ENCODE measurements at places on chromosomes 2 and 18.
A peak's percentile ranks its signal among the peaks of the same experiment; 100 is the strongest.

DNA sequence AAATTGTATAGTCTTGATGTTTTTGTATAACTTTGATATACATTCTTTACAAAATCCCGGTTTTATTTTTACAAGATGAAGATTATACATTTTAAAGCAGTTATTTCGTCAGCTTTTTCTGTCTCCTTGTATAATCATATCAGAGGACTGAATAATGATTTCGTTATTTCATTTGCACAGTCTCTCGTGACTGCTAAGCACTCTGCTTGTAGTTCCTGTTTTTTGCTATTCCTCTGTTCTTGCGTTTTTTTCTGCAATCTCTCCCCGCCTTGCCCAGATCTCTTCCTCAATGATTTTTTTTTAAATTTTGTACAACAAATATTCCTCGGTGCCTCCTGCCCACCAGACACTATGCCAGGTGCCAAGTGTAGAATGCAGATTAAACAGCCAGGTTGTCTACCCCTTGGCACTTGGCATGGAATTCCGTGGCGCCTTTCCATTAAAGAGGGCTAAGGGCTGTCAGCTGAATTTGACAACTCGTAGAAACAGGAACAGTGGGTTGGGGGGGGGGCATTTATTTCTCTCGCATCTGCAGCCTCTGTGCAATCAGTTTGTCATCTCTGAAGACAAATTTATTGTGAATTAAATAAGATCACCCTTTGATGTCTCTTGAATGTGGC, 69.6 kb downstream of the KLHL29 start:
- no peak for DNase-seq

- DNase-seq, result no peak
These were observed 58.4 kb upstream of the EML4 start for GRCh38 chr2:42110641-42111322.

DNA sequence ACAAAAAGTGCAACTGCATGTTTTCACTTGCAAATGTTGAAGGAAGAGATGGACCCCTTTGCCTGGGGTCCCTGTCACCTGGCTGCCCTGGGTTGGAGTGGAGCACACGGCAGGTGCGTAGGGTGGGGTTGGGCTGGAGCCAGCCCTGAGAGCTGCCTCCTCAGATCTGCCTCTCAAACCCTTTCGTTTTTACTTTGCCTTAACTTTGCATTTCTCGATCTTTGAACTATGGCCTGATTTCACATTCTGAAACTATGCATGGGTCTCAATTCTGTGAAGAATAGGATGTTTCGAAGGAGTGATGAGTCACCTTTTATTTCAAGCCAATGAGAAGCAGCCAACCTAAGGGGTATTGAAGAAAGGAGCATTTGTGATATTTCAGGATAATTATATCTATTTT, 132.8 kb downstream of the ACOXL start:
- no peak for DNase-seq

DNA sequence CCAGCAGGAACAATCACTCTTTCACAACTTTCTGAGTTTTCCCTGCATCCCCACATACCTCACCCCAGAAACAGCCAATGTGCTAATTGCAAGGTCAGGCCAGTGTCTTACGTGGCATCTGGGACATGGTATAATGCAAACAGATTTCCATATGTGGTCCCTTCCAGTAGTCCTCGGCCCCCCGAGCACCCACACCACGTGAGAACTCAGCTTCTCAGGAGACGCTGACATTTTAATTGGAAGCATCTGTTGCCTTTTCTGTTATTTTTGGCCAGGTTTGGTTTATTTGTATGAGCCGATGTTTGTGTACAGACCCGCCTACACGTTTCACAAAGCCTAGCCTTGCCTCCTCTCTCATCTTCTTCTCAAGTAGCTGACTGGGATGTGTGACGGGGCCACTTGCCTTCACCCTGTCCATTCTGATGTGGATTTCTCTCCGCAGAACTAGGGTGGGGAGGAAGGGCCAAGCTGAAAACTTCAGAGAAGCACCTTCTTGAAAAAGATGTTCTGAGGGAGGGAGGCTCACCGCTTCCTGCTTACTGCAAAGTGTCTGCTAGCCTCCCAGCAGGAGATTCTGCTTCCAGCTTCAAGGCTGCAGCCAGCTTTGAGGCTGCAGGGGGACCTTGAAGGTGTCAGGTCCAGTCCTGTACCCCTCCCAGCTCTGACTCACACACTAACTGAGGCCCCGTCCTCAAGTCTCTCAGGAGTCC, 109.6 kb upstream of the SLC14A2 start:
- DNase-seq, result no peak

- no peak for DNase-seq
These were observed 3.5 kb upstream of the IGFBP5 start for GRCh38 chr2:216698895-216699294.

DNA sequence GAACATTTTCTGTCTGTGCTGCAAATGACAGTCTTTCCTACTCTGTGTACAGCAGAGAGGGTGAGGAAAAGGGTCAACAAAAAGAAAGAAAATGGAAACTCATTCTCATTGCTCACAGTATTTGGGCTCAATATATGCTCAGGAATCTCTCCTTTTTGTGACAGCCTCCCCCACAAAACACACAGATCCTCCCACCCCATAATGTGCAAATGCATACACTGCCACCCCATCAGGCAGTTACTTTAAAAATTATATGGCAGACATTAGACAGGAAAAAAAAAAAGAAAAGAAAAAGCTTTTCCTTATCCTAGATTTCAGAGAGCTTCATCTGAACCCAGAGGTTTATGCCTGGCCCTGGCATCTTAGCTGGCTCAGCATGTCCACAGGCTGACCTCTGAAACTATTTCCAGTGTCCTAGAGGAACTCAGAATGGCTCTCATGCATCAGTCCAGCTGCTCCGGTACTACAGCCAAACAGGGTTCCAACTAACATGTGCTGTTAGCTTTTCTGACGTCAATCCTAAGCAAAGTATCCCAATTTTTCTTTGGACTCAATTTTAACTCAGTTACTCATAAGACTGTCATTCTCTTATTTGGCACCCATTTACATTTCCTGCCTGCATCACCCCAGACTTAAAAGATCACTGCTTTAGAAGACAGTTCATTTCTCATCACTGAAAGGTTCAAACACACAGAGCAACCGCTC, 105.9 kb downstream of the RBMS1 start:
- peak; percentile 60 for DNase-seq

GRCh38 chr18:59712311-59712710, 15.1 kb upstream of the CCBE1 start:
- DNase-seq, result no peak

DNA sequence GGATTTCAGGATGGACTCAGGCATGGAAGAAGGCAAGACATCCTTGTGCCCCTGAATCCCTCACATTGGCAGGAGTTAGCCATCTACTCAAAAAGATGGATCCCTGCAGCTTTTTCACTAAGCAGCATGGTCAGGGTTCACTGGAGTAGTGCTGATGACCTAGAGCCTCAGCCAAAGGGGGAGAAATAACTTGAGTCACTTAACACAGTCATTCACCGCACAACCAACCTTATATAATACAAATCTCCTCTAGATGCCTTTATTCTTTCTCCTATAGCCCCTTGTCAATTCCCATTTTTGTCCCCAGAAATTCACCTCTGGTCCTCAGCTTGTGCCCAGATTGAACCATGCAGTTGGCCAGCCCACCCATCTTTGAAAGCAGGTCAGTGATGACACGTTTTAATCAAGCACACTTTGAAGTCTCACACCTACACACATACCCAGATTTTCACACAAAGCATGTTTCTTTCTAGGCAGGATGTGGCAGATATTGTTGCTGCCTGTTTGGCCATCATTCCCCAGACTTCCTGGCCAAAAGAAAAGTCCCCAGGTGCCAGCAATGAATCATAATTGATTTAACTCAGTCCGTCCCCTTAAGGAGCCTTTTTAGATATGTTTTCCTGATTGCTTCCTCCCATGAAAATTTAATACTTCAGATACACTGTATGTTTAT, 84.2 kb downstream of the LBH start:
- no peak for DNase-seq

GRCh38 chr2:189579585-189580186, 900 bp downstream of the SLC40A1 start:
- no peak for DNase-seq

DNA sequence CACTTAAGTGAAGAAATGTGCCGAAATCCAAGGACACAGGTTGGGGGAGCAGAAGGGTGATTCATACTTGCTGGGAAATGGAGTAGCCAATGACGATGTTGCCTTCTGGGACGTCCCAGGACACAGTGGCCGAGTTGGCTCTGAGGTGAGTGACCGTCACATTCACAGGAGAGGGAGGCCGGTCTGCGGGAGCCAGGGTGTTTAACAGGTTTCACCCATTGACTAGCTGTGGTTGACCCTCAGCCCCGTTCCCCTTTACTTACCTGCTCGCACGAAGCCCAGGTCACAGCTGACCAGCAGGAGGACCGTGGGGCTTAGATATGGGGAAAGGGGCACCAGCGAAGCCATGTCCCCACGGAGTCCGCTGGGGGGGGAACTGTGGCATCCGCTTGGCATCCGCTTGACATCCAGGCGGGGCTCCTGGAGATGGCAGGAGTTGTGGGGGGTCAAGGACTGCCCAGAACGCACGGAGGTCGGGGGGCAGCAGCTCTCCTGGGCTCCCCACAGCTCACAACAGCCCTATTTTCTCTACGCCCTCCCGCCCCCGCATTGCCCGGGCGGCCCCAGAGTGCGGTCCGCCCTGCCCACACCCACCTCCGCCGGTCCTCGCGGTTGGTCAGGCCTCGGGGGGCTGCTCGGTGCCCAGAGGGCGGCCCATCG, 586 bp downstream of the FNDC4 start:
- peak; percentile 39 for DNase-seq

GRCh38 chr18:77905449-77906055, 655.9 kb downstream of the GALR1 start:
- no peak for DNase-seq

DNA sequence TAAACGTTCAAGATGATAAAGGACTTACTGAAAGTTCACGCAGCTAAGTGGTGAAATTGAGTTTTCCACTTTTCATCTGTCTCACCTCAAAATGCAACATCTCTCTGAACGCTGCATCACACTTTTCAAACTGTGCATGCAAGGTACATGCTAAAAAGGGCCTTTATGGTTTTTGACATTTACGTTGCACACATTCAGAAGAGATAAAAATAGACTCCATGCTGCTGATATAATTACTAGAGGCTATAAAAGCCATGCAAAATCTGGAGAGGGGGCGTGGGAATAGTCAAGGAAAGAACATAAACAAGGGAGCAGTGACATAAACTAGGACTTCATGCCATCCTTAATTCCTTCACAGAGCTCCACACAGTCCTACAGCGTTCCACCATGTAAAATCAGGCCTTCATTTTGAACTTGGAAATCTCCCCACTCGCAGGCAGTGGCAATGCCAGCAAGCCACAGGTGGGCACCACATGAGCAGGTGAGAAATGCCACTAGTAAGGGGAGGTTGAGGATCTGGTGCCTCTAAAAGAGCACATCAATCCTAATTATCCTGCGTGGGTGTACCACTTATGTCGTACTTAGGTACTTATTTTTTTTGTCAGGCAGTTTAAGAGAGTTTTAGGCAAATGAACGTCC, 71.4 kb downstream of the ZEB2 start:
- no peak for DNase-seq

GRCh38 chr2:8543383-8544170, 138.3 kb upstream of the ID2 start:
- DNase-seq, result peak; percentile 47

GRCh38 chr2:33090553-33091134, 143.9 kb downstream of the LTBP1 start:
- no peak for DNase-seq

GRCh38 chr2:41896186-41896846, 151.5 kb upstream of the PKDCC start:
- DNase-seq, result no peak

GRCh38 chr18:76491473-76491775, 3.6 kb downstream of the ZNF516 start:
- DNase-seq, result no peak

- no peak for DNase-seq
These were observed 83.2 kb downstream of the THNSL2 start for GRCh38 chr2:88253375-88253774.

DNA sequence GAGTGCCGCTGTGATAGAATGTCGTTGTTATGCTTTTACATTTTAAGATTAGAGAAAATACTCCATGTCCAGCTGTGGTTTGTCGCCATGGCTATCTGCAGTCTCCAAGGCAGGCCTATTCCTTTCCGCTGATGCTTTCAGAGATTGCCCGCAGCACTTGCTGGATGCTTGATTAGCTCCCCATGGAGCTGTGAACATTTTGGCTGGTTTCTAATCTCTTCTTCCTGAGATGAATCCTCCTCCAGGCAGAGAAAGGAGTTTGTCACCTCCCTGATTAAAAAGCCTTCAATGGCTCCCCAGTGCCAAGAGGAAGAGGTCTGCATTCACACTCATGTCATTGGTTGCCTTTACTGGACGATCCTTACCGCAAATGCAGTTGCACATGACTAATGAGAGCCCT, 32.6 kb upstream of the LPIN1 start:
- DNase-seq, result no peak

- DNase-seq, result no peak
These were observed 558.2 kb downstream of the SUCLG1 start for GRCh38 chr2:83900862-83901261.

- no peak for DNase-seq
These were observed 126.5 kb downstream of the RNF144A start for GRCh38 chr2:7043690-7044089.

DNA sequence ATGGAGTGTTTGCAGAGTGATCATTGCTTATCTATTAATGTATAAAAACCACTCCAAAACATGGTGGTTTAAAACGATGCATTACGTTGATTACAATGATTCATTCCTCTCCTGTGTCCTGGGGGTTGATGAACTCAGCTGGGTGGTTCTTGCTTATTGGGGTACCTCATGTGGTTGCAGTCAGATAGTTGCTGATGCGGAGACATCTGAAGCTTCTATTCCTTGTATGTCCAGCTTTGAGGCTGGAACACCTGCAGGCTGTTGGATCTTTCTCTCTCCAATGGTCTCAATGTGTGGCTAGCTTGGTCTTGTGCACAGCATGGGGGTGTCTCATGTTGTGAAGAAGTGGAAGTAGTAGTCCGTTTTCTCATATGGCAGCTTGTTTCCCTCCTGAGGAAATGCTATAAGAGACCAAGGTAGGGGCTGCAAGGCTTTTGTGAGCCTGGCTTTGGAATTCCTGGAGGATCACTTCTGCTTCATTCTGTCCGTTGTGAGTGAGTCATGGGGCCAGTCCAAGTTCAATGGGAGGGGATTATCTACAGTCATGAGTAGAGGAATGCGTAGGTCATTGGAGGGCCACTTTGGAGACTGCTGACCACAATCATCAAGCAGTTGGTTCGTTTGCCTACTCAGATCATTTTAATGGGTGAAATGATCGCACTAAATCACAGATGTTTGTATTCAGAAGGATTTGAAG, 601.0 kb downstream of the SLC4A3 start:
- DNase-seq, result no peak

GRCh38 chr2:217667512-217667911, 335.3 kb downstream of the TNS1 start:
- no peak for DNase-seq

DNA sequence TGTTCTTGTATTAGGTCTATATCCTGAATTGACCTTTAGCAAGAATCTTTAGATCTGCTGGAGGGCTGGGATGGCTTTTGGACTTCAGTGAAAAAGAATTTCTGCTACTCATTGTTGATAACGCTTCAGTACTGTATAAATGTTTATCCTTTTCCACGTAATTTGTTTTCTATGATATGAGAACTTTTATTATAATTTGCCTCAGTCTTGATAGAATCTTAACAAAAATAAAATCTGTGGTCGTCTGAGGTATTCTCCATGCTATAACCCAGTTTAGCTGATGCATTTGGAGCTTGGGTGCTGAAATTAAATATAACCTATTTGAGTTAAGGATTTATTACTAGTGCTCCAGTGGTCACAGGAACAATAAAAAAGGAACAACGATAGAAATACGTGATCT, 71.1 kb downstream of the ACTR3 start:
- DNase-seq, result no peak
